ENCODE measurements at places on chromosomes 1 and 21. TPM values are rescaled to one million over a fixed set of nuclear protein-coding genes. Genes with fewer than 3 reads are reported as not detected.

DNA sequence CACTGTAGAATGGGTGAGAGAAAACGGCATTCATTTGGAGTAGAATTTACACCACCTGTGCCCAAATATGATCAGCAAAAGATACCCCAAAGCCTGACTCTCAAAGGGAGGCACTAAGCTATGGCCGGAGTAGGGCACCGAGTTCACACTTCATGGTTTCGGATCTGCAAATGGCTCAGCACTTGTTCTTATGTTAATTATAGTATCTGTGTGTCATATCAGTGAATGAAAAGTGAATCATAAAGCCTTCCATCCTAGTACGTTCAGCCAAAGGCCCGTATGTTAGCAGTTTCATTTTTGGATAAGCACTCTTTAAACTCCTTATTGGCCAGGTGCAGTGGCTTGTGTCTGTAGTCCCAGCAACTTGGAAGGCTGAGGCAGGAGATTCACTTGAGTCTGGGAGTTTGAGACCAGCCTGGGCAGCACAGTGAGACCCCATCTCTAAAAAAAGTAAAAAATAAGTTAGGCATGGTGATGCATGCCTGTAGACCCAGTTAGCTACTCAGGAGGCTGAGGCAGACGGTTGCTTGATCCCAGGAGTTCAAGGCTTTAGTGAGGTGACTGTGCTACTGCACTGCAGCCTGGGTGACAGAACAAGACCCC lies 4.9 kb upstream of the CORT start:
- peak; percentile 47 for DNase-seq

DNA sequence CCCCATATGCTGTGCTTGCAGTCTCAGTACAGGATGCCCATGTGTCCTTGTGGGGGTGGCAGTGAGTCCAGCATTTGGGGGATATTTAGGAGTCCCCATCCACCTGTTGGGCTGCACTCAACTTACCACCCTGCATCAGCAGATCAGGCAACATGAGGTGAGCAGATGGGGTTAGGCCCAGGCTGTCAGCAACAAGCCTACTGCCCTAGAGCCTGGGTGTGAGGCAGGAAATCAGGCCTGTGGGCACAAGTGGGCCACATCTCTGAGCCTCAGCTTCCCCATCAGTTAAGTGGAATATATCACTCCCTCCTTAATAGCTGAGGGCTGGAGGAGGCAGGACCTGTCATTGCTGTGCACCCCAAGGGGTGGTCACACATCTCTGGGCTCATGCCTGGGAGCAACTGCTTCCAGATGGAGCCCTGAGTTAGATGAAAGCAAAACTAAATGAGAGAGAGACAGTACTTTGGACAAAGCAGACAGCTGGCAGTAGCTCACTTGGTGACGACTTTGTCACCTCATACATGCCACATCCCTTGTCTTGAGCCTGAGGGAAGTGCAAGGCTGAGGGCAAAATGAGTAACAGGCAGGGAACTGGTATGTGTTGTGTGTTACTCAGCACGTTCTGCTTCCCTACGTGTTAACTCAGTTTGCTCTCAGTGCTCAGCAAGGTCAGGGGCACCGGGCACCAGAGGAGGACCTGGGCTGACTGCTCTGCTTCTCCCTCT lies 48.4 kb downstream of the TRIM11 start:
- peak; percentile 18 for DNase-seq

SLC6A17 gene
- total RNA-seq = 0.47 TPM

RXFP4 gene
- not detected for total RNA-seq

BRDT gene
- total RNA-seq = not detected

KRTAP19-1 gene
- not detected for total RNA-seq

DNA sequence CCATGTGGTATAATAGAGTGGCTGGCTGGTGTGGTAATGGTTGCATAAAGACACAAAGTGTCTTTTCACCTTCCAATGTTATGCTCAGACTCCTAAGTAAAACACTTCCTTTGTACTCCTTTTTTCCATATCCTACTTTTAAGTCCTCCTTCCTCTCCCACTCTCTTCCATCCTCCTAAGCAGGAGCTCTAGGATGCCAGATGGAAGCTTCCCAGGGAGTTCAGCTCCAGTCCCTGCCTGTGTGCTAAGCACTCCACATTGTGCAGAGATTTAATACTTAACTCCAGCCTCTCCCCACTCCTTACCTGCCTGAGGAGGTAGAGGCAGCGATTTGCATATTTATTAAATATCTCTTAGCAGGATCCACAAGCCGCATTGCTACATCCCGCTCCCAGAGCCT lies 60.5 kb upstream of the IGSF21 start:
- DNase-seq = no peak

SVBP gene
- 30.7 TPM for total RNA-seq

GRCh38 chr1:226397011-226397926 lies 10.6 kb downstream of the PARP1 start:
- DNase-seq = peak; percentile 41

TMEM61 gene
- not detected for total RNA-seq

OVAAL gene
- 4.1 TPM for total RNA-seq

ZNF691 gene
- 11.1 TPM for total RNA-seq

INKA2 gene
- total RNA-seq = 31.9 TPM

GRCh38 chr21:41802684-41803083 lies 35.8 kb upstream of the RIPK4 start:
- no peak for DNase-seq

DNA sequence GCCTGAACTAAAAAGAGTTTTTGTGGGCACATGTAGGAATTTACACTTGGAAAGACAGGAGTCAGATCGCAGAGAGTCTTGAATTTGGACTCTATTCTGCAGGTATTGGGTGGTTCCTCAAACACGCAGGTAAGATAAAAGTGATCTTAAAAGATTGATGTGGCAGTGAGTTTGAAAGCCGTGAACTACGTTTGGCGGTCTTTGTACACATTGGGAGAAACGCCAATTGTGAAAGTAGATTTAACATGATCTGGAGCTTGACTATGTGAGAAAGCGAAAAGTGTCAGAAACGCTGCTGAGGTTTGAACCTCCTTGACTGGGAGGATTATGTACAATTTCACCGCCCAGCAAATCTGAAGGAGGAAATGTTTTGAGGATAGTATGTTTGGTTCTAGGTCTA lies 1.5 kb upstream of the PPP2R5A start:
- no peak for DNase-seq

DNA sequence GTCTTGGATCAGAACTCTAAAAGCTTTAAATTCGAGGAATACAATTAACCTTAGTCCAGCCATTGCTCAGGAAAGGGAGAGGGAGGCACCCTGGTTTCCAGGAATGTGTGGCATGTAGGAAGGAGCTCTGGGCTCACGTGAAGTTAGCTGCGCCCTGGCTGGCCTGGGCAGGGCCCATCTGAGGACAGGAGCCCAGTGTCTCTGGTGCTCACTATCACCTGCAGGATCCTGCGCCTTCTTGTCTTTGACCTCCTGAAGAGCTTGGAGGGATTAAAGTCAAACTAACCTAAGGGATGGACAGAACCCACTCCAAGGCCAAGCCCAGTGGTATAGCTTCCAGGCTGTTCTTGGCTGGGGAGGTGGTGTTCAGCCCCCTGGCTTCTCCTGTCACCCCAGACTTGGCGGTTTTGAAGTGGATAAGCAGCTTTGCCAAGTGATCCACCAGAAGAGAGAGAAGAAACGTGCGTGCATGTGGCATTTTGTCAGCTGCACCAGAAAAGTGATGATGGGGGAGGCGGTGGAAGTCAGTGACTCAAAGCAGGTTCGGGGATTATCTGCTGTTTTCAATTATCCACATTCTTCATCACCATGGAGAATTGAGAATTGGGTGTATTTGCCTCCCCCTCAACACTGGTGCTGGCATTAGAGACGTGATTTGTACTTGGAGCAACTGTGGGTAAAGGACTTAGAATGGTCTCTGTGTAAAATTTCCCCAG lies 11.9 kb upstream of the KCNN3 start:
- no peak for DNase-seq

HECTD3 gene
- 49.4 TPM for total RNA-seq

Measured in myocyte (in vitro differentiated cells).